ENCODE measurements at places on chromosomes 16 and 17.

DNA sequence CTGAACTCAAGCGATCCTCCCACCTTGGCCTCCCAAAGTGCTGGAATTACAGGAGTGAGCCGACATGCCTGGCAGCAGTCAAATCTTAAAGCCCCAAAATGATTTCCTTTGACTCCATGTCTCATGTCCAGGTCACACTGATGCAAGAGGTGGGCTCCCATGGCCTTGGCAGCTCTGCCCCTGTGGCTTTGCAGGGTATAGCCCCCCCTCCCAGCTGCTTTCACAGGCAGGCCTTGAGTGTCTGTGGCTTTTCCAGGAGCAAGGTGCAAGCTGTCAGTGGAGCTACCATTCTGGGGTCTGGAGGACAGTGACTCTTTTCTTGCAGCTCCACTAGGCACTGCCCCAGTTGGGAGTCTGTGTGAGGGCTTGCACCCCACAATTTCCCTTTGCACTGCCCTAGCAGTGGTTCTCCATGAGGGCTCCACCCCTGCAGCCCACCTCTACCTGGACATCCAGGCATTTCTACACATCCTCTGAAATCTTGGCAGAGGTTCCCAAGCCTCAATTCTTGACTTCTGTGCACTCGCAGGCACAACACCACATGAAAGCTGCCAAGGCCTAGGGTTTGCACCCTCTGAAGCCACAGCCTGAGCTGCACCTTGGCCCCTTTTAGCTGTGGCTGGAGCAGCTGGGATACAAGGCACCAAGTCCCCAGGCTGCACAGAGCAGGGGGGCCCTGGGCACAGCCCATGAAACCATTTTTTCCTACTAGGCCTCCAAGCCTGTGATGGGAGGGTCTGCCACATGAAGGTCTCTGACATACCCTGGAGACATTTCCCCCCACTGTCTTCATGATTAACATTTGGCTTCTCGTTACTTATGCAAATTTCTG, 79.3 kb upstream of the ARL4D start:
- no peak for DNase-seq

DNA sequence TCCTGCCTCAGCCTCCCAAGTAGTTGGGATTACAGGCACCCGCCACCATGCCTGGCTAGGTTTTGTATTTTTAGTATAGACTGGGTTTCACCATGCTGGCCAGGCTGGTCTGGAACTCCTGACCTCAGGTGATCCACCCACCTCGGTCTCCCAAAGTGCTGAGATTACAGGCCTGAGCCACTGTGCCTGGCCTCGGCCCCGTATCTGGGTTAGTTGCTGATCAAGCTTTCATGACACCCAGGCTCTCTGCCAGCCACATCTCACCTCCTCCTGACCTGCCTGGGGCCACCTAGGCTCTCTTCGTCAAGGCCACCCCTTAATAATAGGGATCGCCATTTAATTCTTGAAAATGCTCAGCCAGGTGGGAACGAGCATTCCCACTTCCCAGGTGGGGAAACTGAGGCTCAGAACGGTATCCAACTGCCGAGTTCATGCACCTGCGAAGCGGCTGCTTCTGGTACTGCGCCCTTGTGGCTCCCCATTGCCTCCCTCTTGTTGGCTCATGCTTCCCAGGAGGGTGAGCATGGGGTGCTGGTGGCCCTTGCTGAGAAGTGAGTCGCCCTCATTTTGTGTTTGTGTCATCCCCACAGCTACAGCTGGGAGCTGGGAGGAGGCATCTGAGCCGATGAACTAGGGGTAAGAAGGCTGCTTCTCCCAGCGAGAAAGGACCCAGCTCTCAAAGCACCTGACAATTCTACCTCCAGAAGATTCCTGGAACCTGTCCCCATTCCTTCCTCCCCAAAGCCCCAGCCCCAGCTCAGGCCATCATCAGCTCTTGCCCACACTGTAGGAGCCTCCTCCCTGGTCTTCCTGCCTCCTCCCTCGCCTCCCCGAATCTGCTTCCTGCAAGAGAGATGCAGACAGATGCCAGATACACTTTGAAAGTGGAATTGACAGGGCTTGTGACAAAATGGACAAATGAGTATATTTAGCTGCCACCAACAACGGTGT, 17.3 kb upstream of the SNN start:
- no peak for DNase-seq

GRCh38 chr16:46591257-46591656, 29.9 kb downstream of the SHCBP1 start:
- no peak for DNase-seq

DNA sequence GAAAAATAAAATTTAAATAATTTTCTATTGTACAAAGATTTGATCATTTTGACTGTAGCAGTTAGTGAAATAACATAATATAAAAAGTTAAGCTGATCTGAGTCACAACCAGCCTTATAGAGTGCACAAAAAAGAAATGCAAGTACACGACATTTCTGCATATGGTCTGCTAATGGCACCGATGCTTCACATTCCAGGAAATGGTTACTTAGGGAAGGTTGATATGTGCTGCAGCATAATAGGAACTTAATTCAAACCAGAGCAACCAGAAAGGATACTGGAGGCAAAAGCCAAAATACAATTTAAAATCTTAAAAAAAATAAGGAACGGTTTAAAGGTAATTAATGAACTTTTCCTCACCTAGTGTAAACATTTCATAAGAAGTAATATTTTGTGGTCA, 10.0 kb upstream of the CFDP1 start:
- no peak for DNase-seq

DNA sequence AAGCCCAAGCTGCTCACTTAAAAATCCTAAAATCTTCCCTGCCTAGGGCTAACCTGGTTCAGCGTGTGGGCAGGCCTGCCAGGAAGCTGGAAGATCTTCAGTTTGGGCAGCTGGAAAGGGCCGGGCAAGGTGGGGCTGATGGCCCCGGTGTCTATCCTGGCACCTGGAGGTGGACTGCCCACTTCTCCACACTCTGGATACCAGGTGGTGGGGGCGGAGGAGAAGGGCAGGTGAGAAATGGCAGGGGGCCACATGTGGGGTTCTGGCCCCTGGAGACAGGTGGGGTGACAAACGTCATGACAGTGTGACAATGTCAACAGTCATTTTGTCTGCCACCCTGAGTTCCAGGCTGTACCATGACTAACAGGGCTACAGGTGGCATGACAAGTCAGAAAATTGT, 78.5 kb upstream of the C16orf82 start:
- DNase-seq = no peak

DNA sequence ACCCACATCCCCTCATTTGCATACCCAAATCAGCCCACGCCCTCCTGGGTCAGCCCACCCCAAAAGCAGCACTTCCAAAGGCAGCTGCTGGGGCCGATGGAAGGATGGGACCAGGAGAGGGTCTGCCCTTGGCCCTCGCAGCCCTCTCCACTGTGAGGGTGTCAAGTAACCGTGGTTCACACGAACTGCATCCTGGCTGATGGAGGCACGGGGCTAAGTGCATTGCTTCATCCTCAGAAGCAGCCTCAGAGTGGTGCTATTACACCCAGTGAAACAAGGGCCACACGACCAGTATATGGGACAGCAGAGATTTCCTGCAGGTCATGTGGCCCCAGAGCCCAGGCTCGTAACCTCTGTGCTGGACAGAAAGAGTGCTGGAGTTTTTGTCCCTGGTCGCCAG, 13.2 kb upstream of the ATP2A3 start:
- DNase-seq = no peak

DNA sequence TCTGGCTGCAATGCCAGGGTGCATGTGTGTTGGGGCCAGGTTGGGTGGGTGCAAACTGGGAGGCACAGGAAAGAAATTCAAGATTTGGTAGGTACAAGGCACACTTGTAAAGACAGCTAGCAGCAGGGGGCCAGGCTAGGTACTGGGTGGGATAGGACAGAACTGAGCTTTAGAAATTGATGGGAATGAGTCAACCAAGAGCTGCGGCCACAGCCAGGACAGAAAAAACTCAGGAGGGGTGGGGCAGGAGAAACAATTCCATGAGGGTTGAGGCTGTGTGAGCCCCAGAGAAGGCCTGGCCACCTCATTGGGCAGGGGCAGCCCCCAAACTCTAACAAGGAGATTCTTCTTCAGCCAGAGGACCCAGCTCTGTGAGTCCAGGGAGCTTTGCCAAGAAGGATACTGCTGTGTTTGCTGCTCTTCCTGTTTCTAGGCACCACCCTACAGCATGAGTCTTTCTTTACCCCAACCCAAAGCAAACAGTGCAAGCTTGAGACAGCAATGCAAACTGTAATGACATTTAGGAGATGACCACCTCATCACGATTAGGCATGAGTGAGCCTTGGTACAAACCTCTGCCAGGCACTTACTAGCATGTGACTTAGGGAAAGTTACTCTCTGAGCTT, 21.3 kb upstream of the CCDC182 start:
- no peak for DNase-seq

GRCh38 chr16:69934044-69934443, 17.1 kb upstream of the CLEC18A start:
- DNase-seq = no peak

GRCh38 chr17:49646391-49647255, 31.3 kb downstream of the SPOP start:
- peak; percentile 86 for DNase-seq

DNA sequence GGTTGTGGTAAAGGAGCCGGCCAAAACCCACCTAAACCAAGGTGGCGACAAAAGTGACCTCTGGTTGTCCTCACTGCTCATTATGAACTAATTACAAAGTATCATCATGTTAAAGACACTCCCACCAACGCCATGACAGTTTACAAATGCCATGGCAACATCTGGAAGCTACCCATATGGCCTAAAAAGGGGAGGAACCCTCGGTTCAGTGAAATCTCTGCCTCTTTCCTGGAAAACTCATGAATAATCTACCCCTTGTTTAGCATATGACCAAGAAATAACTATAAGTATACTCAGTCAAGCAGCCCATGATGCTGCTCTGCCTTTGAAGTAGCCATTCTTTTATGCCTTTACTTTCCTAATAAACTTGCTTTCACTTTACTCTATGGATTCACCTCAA, 72.2 kb downstream of the CYLD start:
- no peak for DNase-seq

GRCh38 chr16:23469814-23470213, 16.8 kb upstream of the COG7 start:
- DNase-seq = peak; percentile 6

GRCh38 chr16:64132759-64133361, 989.0 kb downstream of the CDH11 start:
- no peak for DNase-seq

DNA sequence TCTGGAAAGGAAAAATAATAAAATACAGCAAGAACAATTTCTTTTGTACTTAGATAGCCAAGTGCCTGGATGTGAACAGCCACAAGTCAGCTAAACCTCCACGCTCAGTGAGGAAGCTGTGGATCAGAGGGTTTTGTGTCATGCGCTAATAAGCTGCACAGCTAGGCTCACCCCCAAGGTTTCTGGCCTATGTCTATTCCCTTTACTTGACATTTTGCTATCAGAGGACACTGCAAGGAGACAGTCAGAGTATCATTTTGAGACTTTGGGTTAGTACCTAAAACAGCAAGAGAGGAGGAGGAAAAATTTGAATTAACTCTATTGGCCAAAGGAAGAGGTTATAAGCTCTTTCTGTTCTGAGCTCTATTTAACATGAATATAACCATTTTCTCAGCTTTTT, 139.3 kb downstream of the KCNJ2 start:
- DNase-seq = no peak

DNA sequence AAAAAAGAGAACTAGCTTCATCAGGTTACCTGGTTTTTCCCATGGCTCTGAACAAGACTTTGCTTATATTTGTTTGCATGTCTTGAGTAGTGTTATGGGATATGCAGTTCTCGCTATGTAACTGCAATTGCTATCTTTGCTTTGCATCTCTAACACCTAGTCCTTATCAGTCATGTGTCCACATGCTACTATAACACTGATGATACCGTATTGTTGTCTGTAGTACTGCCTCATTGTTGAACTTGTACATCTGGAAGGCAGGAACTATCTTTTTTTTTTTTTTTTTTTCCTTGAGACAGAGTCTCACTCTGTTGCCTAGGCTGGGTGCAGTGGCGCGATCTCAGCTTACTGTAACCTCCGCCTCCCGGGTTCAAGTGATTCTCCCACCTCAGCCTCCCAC, 2.5 kb downstream of the PSME3 start:
- DNase-seq = no peak

DNA sequence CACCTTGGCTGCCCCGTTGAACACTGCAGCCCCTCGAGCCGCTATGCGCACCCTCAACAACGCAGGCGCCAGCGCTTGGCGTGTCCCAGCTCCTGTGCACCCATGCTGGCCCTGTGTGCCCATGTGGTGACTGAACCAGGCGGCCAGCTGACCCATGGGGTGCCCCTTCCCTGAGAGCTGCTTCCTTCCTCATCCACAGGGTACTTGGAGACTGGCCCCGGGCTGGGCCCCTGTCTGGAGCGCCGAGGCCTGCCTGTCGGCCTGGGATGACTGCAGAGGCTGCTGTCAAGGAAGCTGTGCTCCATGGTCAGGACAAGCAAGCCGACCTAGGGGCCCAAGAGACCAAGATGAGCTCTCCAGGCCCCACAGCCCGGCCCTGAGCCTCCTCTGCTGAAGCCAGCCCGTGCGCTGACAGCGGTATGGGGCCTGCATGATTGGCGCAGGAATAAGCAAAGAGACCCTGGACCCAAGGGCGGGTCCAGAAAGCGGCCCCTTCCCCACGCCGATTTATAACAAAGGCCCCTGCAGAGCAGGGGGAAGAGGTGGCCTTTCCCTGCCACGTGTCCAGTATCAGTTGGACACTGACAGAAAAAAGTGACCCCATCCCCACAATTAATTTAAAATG, 21.6 kb upstream of the BAHCC1 start:
- no peak for DNase-seq

DNA sequence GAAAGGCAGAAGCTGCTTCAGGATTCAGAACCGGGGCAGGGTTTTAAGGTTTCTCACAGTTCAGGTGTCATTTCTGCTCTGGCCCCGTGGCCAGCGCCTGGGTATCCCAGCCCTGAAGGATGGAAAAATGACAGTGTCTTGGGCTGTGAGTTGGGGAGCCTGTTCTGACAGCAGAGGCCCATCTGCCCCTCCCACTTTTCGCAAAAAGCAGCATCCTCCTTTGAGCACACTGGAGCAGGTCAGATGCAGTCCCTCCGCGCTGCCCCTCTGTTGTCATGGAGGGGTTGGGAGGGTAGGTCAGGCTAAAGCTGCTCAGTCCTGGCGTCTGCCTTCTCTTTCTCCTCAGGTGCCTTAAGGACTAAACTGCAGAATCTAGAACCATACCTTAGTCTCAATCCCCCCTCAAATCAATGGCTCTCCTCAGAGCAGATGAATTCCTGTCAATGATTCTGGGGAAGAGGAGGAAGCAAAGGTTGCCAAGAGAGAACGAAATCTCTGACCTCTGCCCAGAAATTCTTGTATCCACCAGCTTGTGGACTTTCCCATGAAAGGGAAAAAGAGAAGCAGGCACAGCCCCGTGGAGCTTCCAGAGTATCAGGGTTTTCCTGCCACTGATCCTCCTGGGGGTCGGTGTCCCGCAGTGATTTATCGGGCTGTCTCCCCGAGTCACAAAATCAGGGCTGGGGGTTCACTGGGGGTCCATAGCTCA, 7.3 kb downstream of the NEUROD2 start:
- DNase-seq = no peak

DNA sequence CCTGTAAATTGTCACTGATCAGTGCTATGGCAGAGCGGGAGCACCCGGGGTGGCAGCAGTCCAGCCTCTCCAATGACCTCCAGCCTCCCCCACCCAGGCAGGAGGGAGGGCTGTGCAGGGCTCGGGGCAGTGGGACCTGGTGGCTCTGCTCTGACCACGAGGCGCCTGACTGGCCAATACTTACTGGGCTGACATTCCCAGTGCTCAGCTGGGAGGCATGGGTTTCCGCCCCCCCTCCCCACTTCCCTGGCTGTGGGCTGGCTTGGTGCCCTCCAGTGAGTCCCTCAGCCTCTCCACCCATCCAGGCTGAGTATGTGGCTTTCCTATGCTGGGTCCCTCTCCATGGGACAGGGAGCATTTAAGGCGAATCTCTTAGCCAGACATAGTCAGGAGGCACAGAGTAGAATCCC, 2.7 kb downstream of the SOCS3 start:
- peak; percentile 47 for DNase-seq
